ENCODE measurements at places on chromosomes 7 and 10. TPM values are rescaled to one million over a fixed set of nuclear protein-coding genes. Genes with fewer than 3 reads are reported as not detected.

DNA sequence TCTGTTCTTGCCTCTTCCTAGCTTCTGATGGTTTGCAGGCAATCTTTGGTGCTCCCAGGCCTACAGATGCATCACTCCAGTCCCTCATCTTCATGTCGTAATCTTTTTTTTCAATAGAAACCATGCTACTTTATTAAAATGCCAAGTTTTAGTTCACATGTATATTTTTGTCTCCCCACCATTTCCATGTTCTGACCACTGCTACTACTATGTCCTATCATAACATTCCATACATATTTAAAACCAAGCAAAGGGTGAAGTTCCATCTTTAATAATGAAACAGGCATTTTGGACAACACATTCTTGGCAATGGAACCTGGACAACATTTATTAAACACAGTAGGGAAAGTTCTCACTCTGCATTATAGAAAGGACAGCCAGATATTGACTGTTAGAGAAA is 58.8 kb downstream of the ZNF518A start:
- DNase-seq: no peak

- DNase-seq: no peak
These were observed 67.7 kb downstream of the TACR2 start for GRCh38 chr10:69348816-69349541.

GRCh38 chr7:42207420-42207819 is 29.6 kb downstream of the GLI3 start:
- DNase-seq: no peak

GRCh38 chr7:149261316-149261828 is 624 bp upstream of the ZNF783 start:
- no peak for DNase-seq

- peak; percentile 65 for DNase-seq
These were observed 56.5 kb upstream of the PCGF5 start for GRCh38 chr10:91163869-91164474.

DNA sequence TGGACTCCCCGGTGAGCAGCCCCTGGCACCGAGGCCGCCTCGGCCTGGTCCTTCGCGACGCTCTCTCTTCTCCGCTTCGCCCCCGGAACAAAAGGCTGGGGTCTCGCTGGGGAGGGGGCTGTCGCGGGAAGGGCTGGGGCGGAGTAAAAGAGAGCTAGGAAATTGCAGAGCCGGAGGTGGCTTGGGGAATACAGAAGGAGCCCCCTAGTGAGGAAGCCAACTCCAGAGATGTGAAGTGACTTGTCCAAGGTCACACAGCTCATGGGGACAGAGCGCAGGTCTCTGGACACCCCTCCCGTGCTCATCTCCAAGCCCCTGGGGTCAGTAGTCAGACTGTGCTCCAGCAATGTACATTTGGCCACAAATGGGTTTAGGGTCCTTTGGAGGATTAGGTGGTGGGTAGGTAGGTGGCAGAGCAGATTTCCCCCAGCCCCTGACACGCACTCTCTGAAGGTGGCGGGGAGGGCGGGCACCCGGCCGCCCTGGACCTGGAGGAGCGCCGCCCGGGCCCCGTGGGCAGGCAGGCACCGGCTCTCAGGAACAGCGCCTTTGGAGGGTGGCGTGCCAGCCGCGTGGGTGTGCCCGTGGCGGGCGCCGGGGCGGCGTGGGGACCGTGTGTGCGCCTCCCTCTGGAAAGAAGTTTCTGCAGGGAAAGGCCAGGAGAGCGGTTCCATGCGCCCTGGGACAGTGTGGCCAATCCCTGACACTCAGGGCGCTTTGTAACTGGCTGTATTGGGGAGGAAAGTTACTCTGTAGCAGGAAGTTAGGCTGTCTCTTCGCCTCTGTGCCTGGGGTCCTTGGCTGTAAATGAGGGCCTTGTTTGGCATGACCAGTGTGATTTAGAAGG is 910 bp downstream of the WIPF3 start:
- DNase-seq: peak; percentile 65

GRCh38 chr7:149734791-149735075 is 38.7 kb downstream of the ZNF467 start:
- DNase-seq: no peak

Gene ATRNL1
- total RNA-seq: 0.58 TPM

GRCh38 chr10:78618050-78618449 is 450.7 kb upstream of the ZMIZ1 start:
- no peak for DNase-seq

DNA sequence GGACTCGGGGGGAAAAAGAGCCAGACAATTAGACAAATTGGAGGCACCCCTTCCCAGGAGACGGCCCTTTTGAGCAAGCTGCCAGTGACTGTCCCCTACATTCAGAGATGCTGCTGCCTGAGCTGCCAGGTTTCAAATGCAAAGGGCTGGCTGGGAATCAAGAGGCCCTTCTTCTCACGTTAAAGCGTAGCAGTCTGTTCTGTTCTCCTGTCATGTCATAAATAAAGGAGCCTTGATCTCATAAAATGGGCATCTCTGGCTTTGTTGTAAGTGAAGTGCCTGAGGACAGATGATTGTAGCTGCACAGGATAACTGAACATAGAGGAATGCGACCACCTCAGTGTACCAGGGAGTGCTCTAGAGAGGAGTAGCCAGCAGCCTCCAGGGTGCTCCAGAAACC is 917.9 kb downstream of the GRID1 start:
- no peak for DNase-seq

Gene SAMD8
- 12.1 TPM for total RNA-seq

DNA sequence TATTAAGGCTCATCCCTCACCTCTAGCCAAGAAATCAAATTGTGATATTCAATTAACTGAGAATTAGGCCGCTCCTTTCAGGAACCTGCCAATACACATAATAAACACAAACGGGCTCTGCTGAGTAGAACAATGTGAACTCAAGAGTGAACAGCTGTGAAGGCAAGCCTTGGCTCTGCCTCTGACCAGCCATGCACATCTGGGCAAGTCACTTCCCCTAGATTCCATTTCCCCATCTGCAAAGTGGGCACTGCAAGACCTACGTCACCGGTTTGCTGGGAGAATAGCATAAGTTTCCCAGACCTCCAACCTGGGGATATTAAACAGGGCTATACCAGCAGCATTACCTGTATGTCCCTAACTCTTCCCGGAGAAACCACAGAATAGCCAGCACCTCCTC is 355.2 kb downstream of the TNS3 start:
- DNase-seq: no peak

Gene PNLIPRP2
- 2.8 TPM for total RNA-seq

All from mucosa of descending colon (tissue), 3 donors.